GM23248 (cell line): ENCODE measurements at places on chromosomes 6 and 20.
A peak's percentile ranks its signal among the peaks of the same experiment; 100 is the strongest.

GRCh38 chr6:163099621-163100171 is 314.8 kb upstream of the QKI start:
- DNase-seq: no peak

DNA sequence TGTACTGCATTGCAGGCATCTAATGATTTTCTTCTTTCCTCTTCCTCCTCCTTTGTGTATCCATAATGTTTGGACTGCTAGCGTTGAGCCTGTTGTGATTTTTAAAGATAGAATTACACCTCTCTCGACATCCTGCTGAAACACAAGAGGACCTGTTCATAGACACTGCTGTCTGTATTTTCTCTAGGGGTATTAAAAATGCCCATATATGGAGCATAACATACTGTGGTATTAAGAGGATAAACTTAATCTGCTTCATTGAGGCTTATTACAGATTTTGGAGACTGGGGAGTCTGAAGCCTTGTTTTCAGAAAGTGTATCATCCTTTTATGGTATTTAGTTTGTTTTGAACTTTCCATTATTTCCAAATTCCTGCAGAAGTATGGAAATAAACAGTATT is 414.3 kb downstream of the CDKAL1 start:
- no peak for DNase-seq

GRCh38 chr6:45533386-45533785 is 155.7 kb upstream of the SUPT3H start:
- peak; percentile 30 for DNase-seq

DNA sequence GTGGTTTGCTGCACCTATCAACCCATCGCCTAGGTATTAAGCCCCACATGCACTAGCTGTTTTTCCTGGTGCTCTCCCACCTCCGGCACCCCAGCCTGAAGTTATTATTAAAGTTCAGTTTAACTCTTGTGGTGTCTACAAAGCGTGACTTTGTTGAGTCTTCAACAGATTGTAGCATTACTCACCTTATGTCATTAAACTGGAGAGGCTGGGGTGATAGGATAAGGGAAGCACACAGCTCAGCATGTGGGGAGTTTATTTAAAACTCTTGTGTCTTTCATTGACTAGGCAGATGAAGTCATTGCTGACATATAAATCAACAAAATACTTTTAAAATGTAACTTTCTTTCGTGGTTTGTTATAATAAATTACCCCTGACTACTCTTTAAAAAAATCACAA is 84.7 kb upstream of the GCM1 start:
- no peak for DNase-seq

GRCh38 chr6:133431031-133431430 is 189.9 kb downstream of the EYA4 start:
- no peak for DNase-seq

DNA sequence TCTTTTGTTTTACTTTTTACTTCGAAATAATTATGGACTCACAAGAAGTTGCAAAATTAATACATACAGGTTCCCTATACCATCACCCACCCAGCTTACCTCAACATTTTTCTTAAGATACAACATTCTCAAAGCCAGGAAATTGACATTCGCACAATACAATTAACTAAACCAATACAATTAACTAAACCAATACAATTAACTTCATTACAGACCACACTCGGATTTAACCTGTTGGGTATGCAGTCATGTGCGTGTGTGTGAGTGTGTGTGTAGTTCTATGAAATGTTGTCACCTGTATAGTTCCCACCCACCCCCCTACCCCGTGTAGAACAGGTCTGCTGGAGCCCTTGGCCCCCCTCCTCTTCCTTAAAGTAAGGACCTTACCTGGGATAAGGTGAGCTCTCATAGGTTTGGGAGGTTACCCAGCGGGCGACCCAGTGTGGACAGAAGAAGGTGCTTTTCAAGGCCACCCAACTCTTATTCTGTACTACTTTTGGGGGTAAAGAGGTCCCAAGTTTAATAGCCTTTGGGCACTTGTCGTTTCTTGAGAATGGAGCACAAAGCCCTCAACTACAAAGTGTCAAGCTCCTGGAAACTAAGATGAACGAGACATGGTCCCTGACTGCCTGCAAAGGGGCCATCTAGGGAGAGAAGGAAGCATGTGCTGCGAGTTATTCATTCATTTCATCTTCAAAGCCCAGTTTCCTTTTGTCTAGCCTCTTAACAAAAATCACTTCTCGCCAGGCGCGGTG is 544 bp upstream of the STK38 start:
- no peak for DNase-seq

DNA sequence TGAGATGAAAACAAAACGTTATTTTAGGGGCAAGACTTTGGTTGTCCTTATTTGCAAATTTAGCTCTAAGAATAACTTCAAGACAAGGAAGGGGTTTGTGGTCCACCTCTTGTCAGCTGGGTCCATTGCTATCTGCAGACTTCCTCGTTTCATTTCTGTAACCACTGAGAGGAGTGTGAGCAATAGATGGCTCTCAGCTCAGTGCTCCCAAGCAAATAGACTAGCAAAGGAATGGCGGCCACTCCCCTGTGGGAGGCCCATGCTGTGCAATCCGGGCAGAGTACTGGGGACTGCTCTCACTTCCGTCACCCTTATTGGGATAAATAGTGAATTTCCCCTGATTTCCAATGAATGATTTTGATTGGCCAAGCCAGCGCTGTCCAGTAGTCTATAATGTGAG is 176.6 kb downstream of the ZDHHC14 start:
- DNase-seq: no peak

DNA sequence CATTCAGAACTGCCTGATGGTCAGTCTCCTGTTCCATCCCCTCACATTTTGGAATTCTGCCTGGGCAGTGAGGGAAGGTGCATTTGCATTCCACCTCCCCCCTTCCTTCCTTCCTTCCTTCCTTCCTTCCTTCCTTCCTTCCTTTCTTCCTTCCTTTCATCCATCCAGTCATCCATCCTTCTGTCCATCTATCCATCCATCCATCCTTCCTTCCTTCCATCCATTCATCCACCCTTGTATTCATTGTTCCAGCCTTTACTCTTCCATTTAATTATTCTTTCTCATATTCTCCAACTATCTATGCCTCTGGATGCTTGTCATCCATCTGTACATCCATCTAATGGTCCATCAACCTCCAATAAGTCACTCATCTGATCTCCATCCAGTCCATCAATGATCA is 14.0 kb downstream of the PCK1 start:
- no peak for DNase-seq

GRCh38 chr6:111122458-111123286 is 35.4 kb downstream of the SLC16A10 start:
- no peak for DNase-seq

GRCh38 chr6:6785163-6785521 is 196.6 kb downstream of the LY86 start:
- no peak for DNase-seq

GRCh38 chr20:8678098-8678776 is 390.6 kb upstream of the PLCB4 start:
- peak; percentile 27 for DNase-seq

GRCh38 chr6:6556161-6556737 is 32.3 kb upstream of the LY86 start:
- peak; percentile 59 for DNase-seq

DNA sequence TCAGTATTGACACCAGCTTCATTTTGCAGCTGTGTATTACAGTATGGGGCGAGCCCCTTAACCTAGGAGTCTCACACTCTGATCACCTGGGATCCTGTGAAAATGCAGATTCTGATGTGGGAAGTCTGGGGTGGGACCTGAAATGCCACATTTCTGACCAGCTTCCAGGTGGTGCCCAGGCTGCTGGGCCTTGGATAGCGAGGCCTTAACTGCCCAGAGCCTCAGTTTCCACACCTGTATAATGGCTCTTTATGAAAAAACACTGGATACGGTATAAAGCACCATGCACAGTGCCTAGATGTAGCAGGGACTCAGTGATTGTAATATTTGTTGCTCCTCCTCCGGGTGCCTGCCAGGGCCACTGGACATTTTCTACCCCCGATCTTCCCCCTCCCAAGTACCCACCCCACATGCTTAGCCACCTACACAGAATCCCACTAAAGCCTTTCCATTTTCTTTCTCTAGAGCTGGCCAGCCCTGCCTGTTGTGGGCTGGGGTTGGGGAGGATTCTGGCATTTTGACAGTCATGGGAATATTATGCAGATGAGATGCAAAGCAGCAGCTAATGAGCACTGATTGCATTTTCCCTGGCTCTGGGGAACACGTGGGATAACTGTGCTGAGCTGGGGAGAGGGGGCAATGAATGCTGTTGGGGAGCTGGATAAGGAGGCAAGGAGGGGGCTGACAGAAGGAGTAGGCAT is 44.8 kb downstream of the SPDEF start:
- DNase-seq: no peak

DNA sequence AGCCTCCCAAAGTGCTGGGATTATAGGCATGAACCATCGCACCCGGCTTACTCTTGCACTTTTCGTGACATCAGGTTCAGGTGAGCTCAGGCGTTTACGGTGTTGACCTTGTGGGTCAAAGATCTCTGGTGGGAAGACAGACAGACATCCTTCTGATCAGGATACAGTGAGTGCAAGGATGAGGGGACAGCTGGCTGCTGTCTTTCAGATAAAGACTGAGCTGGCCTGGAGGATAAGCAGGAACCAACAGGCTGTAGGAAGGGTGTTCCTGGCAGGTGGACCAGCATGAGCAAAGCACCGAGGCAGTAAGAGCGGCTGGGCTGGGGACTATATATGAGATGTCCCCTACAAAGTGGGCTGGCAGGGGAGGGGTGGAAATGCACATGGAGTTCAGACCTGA is 11.1 kb upstream of the GTSF1L start:
- no peak for DNase-seq

GRCh38 chr6:87151781-87152525 is 3.4 kb upstream of the ZNF292 start:
- DNase-seq: peak; percentile 75

DNA sequence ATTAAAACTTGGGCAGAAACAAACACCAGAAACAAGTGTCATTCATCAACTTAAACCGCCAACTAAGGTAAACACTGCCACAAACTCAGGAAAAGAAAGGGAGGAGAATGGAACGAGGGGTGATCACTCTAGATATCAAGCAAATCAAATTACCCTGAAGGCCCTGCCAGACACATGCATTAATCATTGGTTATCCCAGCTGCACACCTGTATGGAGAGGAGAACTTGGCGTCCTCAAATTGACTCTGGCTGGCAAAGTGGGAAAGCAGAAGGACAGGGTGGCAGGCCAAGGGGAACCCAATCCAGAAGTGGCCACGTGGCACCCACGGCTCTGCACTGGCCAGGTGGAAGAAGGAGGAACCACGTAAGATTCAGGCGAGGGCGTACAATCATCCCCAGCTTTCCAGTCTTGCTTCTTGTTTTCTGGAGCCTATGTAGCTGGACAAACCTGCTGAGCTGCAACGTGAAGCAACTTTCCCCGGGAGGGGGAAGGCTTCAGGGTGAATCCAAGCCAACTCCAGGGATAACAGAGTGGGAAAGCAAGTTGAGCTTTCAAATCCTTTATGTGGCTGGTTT is 156.2 kb upstream of the JARID2 start:
- no peak for DNase-seq

GRCh38 chr6:10404799-10405512 is 9.9 kb downstream of the TFAP2A start:
- DNase-seq: no peak

- DNase-seq: peak; percentile 50
These were observed 2.4 kb downstream of the PHACTR2 start for GRCh38 chr6:143680141-143680540.

GRCh38 chr6:82494367-82494766 is 130.8 kb downstream of the TPBG start:
- DNase-seq: no peak

DNA sequence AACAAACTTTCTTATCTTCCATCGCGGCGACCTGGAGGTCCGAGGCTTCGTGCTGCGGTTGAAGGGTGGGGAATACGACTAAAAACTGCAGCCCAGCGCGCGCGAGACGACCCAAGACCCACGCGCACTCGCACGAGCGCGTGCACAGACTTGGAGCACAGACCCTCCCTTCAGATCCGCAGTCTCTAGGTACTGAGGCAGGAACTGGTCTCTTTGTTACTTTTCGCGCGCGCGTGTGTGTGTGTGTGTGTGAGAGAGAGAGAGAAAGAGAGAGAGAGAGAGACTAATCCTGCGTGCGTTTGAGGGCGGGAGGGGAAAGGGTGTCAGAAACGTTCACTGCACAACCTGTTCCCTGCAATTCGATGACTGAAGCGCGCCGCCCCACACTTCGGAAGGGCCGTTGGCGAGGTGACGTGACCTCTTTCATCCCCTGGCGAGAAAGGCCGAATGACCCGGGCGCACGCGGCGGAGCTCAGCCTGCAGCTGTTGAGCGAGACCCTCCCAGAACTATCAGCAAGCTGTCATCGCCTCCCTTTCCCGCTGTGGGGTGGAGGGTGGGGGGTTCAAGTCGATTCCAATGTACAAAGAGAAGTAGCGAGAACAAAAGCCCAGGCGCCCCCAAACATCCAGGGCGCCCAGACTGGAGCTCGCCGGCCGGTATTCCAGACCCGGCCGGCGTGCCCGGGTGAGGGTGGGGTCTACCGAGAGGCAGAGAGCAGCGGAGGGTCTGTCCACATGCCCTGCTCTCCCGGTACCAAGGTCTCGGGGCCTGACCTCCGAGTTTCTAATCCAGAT is 1.5 kb upstream of the TUBB2B start:
- no peak for DNase-seq

DNA sequence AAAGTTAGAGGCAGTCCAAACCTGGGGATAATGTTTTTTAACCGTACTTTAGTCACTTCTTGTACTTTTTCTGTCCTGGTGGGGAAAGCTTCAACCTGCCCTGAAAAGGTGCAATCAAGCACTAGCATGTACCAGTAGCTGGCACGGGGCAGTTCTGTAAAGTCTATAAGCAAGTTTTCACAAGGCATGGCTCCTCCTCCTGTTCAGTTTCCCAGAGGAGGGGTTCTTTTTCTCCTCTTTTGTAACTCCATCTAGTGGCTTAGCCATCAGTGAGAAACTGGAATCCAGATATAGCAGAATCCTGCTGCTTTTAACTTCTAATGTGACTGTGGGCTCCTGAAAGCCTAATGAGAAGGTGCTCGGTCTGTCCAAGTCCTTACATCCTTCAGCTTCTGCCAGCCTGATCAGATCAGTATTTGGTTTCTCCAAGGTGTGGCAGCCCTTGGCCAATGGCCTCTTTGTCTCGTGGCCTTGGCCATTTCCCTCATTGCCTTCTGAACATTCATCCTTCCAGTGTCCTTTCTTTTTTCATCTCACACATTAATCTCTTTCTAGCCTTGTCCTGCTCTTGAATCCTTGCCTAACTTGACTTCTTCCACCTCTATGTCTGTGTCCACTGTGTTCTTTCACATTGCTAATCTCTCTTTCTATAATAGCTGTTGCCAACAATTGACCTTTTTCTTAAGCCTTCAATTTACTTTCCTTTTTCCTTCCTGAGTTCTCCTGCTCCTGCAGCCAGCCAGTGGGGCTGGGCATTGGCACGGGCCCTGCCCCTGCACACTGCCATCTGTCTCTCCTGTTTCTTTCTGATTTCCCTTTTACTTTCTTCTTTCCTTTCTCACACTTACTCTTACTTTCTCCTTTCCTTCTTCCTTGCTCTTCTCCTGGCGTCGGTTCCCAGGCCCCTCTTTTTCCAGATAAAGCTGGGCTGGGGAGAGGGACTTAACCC is 222.0 kb upstream of the SYNCRIP start:
- DNase-seq: peak; percentile 34
